Bronchus fibroblast of lung (primary cell): ENCODE measurements at places on chromosomes 2 and 18. TPM values are rescaled to one million over a fixed set of nuclear protein-coding genes. Genes with fewer than 3 reads are reported as not detected.

The SLC9A4 gene
- not detected in 2 replicates for total RNA-seq

The ARHGAP15 gene
- not detected in 2 replicates for total RNA-seq

The PLB1 gene
- 0.34 and 1.5 TPM in 2 replicates for total RNA-seq

The SOX11 gene
- 7.1 and 7.4 TPM in 2 replicates for total RNA-seq

The PRPF40A gene
- 71.1 and 83.9 TPM in 2 replicates for total RNA-seq

The MYO5B gene
- total RNA-seq = under 0.01 and 0.17 TPM in 2 replicates

The GCG gene
- total RNA-seq = not detected in 2 replicates
